NT2/D1 (cell line): ENCODE measurements at places on chromosomes 3 and 15.

- no peak for DNase-seq
Measured at GRCh38 chr3:107861422-107861821, 229.4 kb downstream of the CD47 start.

DNA sequence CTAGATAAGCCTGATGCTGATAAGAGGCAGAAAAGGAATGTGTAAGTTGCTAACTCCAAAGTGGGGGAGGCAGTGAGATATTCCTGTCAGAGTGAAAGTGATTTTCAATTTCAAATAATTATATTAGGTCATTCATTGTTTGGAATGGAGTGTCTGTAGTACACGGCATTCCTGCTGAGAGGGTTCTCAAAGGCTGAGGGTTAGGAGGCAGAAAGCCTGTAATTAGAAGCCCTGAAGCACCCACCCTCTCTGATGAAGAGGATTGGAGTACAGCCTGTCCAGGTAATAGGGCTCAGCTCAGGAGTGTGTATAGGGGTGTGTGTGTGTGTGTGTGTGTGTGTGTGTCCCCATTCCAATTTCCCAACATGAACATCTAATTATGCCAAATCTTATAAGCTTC lies 486.8 kb downstream of the MAGI1 start:
- no peak for DNase-seq

DNA sequence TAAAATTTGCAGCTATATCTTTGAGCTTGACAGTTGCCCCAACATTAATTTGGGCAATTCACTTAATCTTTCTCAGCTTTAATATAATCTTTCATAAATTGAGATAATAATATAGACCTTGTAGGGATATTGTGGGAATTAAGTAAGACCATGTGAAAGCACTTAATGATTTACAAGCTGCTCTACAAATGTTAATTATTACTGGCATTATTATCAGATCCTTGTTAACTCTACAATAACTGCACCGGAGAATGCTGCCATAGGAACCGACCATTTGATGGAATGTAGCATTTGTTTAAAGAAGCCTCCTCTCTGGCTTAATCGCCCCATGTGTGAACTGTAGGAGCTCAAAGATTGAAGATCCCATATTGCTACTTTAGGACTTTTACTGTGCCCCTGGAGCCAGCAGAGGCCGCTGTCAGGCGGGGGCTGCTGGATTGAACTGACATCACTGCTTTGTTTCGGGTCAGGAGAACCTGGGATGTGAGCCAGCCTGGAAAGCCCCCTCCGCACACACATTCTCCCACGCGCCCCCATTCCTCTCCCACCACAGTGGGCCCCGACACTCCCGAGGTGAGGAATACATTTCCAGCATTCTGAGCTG lies 154.2 kb upstream of the TNIK start:
- DNase-seq: peak; percentile 16

GRCh38 chr3:55823001-55823400 lies 335.9 kb upstream of the WNT5A start:
- no peak for DNase-seq

DNA sequence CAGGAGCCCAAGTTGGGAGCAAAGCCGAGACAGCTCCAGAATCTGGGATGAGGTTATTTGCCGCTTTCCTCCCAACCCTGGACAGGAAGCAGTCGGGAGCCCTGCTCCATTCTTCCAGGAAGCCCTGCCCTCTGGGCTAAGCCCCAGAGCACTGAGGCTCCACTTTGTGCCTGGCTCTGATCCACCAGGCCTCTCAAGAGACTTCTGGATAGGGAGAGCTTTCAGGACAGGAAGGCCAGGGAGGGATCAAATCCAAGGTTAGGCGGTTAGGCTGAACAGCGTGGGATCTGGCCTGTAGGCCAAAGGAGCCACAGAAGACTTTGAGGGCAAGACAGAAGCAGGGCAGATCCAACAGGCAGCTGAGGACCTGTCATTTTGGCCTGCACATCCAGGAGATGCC lies 835 bp downstream of the STOML1 start:
- DNase-seq: no peak

GRCh38 chr3:107211608-107212007 lies 165.6 kb upstream of the CCDC54 start:
- DNase-seq: no peak

DNA sequence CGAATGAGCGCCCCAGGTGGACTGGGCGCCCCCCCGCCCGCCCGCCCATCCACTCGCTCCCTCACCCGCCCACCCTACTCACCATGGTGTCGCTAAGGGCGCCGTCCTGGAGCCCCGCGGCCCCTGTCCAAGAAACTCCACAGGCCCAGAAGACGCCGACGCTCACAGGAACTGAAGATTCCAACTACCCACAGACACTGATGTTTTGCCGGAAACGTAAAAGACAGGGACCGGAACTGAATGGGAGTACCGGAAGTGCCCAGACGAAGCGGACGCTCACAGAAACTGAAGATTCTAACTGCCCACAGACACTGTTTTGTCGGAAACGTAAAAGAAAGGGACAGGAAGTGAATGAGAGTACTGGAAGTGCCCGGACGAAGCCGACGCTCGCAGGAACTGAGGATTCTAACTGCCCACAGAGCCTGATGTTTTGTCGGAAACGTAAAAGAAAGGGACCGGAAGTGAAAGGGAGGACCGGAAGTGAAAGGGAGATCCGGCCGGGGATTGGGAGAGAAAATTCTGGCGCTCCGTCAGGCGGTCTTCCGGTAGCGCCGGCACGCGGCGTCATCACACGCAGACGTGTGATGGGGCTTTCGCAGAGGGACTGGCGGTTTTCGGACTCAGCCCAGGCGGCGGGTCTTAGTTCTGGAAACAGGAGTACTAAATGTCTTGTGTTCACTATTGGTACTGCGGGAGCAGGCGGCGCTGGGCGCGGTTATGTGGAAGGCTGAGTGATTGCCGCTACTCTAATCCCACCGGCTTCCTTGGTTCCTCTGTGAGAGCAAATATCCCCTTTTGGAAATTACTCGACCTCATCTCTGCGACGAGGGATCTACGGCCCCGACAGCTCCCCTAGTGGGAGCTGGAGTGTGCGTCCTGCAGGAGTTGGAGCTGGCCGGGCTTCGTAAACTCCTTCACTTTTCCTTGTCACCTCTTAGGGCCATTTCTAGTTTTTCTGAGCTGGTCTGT lies at the start of gene ISY1:
Gene ISY1 (minus strand): TSS at position 173 of the 969 bp plus-strand sequence. CDS start 88 bp downstream, at position 85.
- DNase-seq: peak; percentile 92

- DNase-seq: no peak
Measured at GRCh38 chr3:42658091-42658770, 4.7 kb downstream of the ZBTB47 start.

GRCh38 chr3:111619833-111620232 lies 24.7 kb upstream of the ZBED2 start:
- no peak for DNase-seq

- DNase-seq: no peak
Measured at GRCh38 chr3:8094415-8094814, 407.2 kb upstream of the LMCD1 start.

DNA sequence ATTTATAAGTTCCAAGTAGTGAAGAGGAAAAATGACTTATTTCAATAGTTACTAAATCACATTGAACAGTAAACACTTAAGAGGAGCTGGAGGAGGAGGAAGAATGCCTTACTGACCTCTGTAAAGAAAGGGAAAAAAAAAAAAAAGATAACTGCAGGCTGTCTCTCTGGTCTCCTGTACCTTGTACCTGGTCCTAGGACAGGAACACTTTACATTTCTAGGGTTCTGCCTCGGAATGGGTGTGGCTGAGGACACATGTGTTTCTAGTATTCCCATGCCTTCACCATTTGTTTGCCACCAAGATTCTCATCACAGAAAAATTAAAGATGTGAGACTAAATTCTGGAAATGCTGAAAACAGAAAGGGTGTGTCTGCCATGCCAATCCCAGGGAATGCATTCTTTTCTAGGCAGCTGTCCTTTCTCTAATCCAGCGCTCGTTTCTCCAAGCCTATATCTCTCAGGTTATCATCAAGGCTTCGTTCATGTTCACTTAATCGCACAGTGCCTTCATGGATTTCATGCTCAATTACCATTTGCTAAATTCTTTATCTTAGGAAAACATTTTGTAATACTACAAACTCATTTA lies 1208.3 kb downstream of the OTOL1 start:
- no peak for DNase-seq

- no peak for DNase-seq
Measured at GRCh38 chr15:60583946-60584345, 105.0 kb upstream of the ICE2 start.

- no peak for DNase-seq
Measured at GRCh38 chr3:127092776-127093175, 100.2 kb upstream of the PRR23E start.

GRCh38 chr3:72022027-72022426 lies 237.1 kb upstream of the PROK2 start:
- no peak for DNase-seq

DNA sequence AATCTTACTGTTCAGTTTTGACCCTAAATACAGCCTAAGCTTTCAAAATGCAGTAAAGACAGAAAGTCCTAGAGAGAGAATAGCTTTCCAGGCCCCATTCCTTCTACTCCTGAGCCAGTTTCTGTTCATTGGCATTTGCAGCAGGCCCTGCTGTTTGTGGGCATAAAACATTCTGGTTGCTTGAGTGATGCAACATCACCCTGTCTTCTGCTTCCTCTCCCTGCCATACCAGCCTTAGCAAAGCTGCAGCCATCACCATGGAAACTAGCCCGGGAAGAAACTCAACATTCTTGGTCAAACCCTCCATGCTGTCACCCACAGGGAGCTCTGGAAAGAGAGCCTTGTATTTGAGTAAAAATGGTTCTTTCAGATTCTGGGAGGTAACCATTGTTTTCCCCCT lies 325.7 kb downstream of the MAGI1 start:
- peak; percentile 49 for DNase-seq

GRCh38 chr3:30435861-30436331 lies 170.5 kb upstream of the TGFBR2 start:
- no peak for DNase-seq
